CD4-positive, alpha-beta T cell treated with Interleukin-21 for 1 hour (primary cell): ENCODE measurements at places on chromosomes 2 and 18.

DNA sequence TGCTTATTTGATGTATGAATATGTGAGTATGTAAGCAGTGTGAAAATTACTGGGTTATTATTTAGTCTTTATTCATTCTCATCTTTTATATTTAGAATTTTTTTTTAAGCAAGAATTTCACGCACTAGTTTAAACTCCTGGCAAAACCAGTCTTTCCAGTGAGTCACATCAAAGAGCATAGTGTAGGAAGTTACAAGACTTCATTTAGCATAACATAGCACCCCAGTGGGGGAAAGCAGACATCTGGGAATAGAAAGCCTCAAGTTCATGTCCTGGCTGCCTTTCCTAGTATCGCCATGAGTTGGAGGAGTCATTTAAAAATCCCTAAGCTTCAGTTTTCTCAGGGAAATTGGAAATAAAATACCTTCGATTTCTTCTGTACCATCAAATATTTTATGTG, 408.3 kb downstream of the NUP35 start:
- no peak for DNase-seq

- DNase-seq = no peak
Measured at GRCh38 chr2:46082531-46083485, 214.4 kb upstream of the EPAS1 start.

DNA sequence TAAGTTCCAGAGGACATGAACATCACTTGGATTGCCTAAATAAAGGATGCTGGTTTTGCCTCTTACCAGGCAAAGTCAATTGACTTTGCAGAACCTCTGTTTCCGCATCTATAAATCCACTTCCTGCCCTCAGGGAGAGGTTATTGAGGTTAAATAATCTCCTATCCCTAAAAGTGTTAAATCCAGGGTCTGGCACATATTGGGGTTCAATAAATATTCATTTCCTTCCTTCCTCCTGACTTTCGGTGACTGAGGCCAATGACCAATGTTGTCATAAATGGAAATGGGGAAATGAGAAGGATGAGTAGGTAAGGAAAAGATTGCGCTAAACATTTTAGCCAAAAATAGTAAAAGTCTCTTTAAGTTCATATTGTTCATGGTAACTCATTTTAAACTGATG, 16.0 kb downstream of the BCL2 start:
- DNase-seq = no peak

DNA sequence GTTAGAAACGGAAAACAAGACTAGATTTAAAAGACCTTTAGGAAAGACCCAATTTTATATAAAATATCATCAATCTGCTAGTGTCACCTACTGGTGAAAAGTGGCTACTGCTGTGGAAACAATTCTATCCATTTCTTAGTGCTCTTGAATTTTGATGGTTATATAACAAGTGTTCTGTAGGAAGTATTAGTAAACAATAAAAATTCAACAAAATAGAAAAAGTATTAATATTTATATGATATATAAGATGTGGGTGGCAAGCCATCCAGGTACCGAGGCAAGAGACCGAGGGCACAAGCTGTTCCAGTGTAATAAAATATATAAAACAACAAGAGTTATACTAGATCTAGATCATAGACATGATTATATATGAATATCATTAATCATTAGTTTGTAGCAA, 6.2 kb upstream of the TMEM87B start:
- peak; percentile 70 for DNase-seq

DNA sequence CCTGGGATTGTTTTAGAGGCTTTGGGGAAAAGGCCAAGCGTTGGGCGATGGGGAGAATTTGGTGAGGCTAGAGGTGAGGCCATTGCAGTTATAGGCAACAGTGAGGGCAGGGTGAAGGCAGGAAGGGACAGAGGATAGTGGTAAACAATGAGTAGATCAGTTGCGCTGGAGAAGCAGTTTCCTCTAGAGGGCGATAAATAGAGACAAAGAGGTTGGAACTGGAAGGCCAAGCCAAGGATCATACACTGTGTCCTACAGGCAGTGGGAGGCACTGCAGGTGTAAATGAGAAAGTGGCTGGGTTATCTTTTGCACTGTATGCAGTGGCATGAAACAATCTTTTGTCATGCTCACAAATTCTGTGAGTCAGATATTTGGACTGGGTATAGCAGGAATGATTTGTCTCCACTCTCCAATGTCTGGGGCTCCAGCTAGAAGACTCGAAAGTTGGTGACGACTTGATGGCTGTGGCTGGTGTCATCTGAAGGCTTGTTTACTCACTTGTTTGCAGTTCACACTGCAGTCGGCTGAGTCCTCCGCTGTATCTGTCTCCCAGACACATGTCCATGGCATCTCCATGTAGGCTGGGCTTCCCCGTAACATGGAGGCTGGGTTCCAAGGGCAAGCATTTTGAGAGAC, 82.1 kb downstream of the TNP1 start:
- peak; percentile 6 for DNase-seq

- DNase-seq = no peak
Measured at GRCh38 chr18:2468051-2468450, 103.3 kb downstream of the METTL4 start.

DNA sequence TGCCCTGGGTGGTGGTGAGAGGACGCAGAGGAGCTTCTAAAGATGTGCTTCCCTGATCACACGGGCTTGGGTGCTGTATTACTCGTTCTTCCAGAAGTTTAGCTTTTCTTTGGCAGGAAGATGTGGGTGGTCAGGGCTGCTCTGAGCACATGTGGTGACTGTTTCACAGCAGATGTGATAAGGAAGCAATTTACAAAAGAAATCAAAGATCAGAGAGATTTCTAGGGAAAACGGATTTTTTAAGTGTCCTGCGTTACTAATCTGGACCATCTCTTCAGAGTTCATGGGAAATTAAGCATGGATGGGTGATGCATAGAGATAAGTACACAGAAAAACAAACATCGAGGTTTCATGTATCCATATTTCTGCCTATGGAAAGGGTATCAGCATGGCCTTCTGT, 99.4 kb downstream of the WDSUB1 start:
- no peak for DNase-seq

DNA sequence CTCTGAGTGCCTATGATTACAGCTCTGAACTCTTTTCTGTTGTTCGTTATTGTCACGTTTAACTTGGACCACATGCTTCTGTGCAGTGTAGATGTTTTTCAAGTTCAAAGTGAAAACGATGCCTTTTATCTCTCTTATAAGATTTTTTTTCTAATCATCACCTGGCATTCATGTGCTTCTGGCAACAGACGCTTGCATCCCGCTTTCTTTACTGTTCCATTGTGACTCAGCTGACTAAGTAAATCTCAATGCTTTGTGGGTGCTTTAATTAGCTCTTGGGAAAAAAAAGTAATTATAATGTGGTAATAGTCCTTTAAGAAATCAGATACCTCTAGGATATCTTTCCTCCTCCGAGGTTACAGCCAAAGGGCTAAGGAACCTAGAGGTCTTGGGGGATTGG, 31.2 kb upstream of the RMP24 start:
- no peak for DNase-seq

- no peak for DNase-seq
Measured at GRCh38 chr18:23240609-23240930, 105.3 kb downstream of the CABLES1 start.

DNA sequence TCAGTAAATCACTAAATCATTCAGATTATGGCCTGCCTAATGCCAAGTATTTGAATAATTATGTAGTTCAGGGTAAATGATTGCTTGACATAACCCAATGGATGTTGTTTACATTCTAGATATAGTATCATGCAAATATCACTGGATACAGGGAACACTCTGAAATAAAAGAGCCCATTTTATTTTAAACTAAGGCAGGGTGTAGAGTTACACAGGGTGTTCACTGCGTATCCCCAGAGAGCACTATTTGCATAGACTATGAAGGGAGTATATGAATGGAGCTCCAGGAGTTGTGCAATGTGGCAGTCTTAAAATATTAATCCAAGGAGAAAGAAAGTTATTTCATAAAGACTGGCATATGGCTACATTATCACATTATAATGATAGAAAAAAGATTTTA, 701.1 kb upstream of the KLHL29 start:
- DNase-seq = no peak

DNA sequence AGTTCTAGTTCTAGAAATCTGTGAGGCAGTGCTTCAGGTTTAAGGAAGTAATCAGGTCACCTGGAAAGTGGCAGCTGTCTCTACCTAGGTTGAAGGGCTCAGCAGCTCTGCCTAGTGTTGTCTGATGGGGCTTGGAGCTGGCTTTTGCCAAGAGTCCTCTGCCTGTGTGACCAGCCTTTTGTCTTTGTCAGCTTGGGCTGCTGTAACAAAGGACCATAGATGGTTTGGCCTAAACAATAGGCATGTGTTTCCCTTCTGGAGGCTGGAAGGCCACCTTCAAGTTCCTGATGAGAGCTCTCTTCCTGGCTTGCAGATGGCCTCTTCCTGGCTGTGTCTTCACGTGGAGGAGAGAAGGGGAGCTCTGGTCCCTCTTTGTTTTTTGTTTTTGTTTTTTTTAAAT, 13.3 kb downstream of the UBE2F start:
- no peak for DNase-seq

DNA sequence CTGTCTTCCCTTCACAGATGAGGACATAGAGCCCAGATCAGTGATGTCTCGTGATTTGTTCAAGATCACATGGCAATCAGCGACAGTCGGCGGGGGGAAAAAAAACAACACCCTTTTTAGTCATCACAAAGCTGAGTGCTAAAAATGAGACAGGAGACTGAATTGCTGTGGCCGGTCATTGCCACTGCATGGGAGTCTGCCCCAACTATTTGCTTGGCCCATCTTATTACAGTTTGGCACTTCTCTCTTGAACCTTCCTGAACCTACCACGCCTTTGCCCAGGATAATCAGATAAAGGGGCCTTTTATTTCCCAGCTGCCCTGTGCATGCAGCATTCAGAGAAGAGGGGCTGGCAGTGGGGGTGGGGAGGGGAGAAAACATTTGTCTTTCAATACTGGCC, 42.7 kb downstream of the SETBP1 start:
- no peak for DNase-seq

DNA sequence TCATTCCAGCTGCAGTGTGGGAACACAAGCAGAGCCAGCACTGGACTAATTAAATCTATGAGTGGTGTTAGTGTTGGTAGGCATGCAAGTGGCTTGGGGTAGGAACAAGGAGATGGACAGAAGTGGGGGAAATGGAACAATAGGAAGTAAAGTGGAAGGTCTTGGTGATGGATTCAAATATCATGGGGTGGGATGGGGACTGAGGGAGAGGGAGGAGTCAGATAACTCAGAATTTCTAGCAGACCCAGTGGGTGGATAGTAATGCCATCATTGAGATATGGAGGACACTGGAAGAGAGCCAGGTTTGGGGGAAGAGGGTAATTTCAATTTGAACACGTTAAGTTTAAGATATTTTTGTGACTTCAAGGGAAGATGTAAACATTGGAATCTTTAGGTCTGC, 2.9 kb upstream of the LNPK start:
- DNase-seq = no peak
